ENCODE measurements at places on chromosomes 1 and 21.

DNA sequence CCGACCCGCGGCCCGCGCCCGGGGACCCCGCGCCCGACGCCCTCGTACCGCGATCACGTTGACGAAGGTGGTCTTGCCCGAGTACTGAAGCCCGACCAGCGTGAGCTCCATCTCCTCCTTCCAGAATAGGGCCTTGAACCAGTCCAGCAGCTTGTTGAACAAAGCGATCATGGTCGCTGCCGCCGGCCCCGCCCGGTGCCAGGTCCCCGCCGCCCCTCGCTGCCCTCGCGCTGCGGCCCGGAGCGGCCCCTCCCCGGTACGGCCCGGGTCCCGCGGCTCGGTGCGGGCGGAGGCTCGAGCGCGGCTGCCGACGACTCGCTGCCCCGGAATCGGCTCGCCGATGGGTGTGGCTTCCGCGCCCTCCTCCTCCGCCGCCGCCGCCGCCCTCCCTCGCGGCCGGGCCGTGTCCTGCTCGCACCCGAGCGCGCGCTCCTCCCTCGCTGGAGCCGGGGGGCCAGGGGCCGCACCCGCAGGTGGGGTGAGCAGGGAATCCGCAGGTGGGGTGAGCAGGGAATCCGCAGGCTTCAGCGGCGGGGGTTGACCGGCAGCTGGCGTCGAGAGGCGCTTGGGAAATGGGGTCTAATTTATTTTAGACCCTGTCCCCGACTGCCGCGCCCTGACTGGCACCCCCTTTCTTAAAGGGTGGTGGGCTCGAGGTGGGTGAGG is at the start of gene ARL8A:
ARL8A (minus strand) TSS at position 336 of the 666 bp plus-strand sequence; CDS start at position 171, 165 bp downstream.
- peak; percentile 70 for DNase-seq

DNA sequence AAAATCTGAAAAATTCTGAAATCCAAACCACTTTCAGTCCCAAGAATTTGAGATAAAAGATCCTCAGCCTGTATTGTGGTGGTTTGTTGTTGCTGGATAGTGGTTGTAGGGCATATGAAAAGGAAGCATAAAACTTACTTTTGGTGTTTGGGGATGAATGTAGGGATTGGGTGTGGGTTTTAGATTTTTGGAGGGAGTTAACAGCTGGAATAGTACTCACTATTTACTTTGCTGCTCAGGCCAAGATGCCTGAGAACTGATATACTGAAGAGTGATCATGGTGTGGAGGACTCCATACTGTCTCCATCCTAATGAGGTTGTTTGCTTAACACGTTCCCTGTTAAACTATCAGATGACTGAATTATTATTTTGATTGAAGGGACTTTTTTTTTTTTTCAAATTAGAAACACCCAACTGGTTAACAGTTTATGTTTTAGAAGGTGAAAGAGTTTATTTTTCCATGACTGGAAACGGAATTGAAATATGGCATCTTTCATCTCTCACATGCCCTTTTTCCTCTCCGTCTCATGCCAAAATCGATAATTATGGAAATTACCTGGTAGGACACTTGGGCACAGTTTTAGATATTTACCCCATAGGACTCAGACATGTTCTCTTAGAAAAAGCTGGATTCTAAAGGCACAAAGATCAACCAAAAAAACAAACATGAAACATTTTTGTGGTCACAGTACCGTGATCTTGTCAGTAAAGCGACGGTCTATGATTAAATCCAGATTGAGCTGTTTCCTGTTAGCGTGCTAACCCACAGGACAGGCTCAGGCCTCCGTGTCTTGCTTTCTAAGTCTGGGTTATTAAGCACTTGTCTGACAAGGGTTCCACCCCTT is 37.3 kb downstream of the RGL1 start:
- DNase-seq: peak; percentile 15

GRCh38 chr1:81446000-81446669 is 354.6 kb upstream of the ADGRL2 start:
- no peak for DNase-seq

DNA sequence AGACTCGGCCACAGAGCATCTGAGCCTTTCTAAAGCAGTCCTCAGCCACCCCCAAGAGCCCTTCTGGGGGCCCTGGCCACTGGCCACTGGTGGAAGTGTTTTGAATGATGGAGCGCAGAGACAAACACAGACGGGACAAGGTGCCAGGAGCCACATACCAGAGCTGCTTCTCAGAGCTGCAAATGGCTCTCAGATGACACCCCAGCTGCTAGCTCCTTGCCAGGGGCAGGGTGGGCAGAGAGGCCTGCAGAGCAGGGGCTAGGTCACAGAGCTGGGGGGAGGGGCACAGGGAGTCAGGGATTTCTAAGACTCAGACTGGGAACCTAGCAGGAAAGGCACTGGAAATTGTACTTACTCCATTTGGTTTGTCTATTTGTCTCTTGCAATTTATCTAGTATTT is 30.4 kb downstream of the KCNN3 start:
- DNase-seq: no peak

- no peak for DNase-seq
Measured at GRCh38 chr1:93573940-93574469, 107.6 kb downstream of the BCAR3 start.

DNA sequence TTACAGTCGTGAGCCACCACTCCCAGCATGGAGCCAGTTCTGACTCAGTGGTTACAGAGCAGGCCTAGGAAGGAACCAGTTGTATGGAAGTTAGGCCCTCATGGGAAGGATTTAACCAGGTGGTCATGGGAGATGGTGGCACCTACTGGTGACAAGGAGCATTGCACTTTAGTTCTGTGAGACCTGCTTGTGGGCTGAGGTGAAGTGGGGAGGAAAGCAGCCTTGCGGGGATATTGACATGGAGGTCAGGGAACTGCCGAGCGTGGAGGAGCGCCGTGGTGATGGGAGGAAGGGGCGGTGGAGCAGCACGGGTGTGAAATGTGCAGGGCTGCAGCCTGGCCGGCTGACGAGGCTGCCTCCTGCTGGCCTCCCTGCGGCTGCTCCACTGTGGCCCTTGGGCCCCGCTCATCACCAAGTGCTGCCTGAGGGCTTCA is 100.4 kb downstream of the GALNT2 start:
- DNase-seq: peak; percentile 21

DNA sequence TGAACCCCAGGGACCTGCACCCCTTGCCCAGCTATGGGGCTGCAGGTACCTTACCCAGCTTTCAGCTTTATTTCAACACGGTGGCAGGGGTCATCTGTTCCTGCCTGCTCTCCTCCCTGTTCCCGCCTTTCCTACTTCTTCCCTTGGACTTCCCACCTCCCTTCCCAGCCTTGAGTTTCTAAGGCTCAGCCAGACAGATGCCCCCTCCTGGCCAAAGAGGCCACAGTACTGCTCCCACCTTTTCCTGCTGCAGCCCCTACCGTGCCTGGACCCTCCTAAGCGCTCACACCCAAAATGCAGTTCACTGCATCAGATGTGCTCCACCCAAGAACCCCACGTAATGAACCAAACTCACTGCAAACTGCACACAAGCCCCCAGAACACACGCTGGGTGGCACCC is 7.7 kb downstream of the NOC2L start:
- no peak for DNase-seq

GRCh38 chr1:64231654-64232053 is 28.2 kb downstream of the UBE2U start:
- DNase-seq: no peak

DNA sequence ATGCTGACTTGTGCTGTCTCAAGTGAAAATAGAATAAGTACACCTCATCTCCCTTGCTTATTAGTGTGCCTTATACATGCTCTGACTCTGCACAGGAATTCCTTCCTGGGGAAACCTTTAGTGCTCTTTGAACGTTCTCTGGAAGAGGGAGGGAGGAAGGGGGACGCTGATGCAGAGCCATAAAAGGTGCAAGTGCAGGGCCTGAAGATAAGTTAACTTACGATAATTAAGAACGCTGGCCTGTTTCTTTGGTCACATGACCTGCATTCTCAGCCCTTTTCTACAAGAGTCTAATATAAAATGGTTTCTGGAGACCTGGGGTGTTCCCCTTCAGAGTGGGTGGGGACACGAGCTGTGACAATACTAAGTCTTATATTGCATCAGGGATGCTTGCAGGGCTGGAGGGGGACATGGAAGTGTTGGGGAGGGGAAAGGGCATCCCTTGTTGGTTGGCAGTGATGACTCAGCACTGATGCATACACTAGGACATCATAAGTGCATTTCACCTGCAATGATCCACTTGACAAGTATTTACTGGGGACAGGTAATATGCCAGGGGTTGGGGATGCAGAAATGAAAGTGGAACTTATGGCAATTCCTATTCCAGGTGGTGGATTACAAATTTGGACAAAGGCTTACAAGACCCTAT is 26.3 kb upstream of the KIAA0040 start:
- DNase-seq: no peak

DNA sequence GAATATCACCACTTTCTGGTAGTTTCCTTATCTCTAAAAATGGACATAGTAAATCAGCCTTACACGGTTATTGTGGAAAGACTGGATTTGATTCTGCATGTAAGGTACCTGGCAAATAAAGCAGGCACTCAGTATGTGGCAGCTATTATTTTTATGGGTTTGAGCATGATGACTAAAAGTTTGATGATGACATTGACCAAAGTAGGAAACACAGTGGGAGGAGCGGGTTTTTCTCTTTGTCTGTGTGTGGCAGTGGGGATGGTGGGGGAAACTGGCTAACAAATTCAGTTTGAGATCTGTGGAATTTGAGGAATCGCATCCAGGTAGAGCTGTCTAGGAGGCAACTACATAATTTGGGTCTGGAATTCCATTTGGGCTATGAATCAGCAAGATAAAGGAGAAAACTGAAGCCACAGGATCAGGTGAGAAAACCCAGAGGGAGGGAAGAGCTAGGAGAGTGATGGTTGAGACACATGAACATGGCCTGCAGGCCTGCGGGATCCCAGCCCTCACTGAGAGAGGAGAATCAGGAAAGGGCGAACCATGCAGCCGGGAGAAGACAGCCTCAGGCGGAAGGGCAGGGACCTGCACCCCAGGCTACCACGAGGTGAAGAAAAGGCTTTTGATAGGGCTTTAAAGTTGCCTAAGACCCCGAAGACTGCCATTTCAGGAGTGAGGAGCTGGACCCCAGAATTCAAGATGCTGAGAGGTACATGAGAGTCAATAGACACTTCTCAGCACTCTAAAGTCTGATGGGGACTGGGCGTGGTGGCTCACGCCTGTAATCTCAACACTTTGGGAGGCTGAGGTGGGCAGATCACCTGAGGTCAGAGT is 52.2 kb downstream of the MEF2D start:
- DNase-seq: no peak

GRCh38 chr1:41673806-41674205 is 189.3 kb upstream of the EDN2 start:
- no peak for DNase-seq

DNA sequence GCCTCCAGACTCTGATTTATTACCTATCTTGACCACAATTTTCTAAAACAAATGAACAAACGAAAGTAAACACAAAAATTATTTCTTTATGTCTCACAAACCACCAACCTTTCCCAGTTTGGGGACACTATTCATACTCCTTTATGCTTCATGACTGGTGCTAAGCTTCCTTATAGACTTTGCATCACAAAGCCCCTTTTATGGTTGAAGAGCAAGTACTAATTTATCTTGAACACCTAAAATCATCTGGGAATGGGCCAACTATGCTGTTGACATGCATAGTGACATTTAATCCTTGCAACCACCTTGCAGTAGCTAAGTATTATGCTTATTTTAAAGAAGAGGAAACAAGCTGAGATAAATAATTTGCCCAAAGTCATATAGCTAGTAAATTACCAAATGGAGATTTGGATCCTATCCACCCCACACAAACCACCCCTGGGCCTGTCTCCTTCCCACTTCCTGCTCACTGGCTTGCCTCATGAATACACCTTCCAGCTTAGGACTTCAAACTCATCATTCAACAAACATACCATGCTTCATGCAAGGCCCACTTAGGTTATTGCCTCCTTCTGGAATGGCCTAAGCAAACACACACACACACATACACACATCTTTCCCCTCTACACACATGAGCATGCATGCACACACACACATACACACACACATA is 192.2 kb downstream of the PLPP3 start:
- DNase-seq: no peak

DNA sequence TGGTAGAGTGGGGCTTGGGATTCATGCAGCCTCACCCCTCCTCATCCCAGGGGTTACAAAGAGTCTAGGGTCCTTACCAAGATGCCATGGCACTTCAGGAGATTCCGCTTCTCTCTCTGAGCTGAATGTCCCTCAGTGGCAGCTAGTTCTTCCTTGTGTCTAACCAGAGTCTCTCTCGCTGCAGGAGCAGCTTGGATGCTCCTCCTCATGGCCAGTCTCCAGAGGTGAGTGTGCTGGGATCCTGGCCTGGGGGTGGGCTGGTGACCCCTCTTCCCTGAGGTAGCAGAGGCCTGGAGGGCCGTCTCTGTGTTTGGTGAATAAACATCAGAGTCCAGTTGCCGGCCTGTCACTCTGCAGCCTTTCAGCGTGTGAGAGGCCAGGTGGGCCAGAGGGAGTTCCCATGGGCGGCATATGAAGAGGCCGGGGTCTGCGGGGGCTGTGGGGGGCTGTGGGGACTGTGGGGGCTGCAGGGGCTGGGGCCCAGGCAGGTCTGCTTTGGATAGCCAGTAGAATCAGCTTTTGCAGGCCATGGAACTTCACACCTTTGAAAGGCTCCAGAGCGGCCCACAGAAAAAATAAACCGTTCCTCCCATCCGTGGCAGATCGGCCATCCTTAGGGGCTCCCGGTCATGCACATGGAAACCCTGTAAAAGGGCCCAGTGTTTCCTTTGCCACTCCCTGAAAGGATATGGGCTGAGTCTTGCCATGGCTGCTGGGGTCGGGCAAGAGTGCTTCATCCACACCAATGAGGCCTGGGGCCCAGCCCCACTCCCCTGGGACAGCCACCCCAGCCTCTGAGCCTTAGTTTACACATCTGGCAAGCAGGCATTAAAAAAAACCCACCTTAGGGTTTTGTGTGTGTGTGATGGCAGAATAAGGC is 256.4 kb downstream of the FOXD2 start:
- DNase-seq: no peak

GRCh38 chr1:209642816-209643215 is 9.4 kb downstream of the LAMB3 start:
- DNase-seq: no peak

DNA sequence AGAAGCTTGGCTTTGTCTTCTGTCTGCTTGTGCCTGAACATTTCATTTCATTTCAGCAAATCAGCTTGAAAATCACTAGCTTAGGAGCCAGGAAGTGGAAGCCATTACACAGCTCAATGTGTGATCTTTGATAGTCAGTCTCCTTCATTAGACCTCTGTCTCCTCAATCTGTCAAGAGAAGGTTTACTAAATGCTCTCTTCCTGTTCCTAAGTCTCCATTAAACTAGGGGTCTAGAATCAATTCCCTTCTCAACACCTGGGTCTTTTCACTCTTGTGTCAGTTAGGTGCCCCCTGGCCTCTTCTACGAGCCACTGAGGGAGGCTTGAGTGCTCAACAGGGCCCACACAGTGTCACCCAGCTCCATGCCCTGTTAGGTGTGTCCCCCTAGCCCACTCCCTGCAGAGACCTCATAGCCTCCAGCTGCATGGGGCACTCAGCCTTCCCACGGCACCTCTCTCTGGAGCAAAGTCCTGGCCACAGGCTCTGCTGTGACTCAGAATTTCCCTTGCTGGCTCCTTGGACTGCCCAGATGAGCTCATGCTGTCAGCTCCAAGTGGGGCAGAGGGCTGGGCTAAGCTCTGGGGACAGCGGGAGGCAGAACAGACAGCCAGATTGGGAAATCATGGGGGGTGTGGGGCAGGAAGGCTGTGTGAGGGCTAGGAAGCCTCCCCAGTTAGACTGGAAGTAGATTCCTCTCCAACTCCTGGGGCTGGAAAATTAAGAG is 115.7 kb upstream of the IPO9 start:
- DNase-seq: no peak

- no peak for DNase-seq
Measured at GRCh38 chr1:248618119-248618518, 16.8 kb downstream of the OR2T11 start.

GRCh38 chr1:90782046-90782445 is 64.9 kb upstream of the BARHL2 start:
- DNase-seq: no peak

GRCh38 chr1:156933136-156933535 is 12.7 kb downstream of the LRRC71 start:
- DNase-seq: no peak
